ENCODE measurements at places on chromosomes 7 and 10. TPM values are rescaled to one million over a fixed set of nuclear protein-coding genes. Genes with fewer than 3 reads are reported as not detected.

Gene CPA1
- total RNA-seq = not detected

Gene DEPP1
- total RNA-seq = 0.49 TPM

Gene EPHA1
- 2.3 TPM for total RNA-seq

Gene DNAJC12
- 46.7 TPM for total RNA-seq

Gene BTBD16
- not detected for total RNA-seq

Gene C1GALT1
- 40.9 TPM for total RNA-seq

GRCh38 chr10:72056932-72057751 is 31.2 kb downstream of the SPOCK2 start:
- DNase-seq = no peak

- DNase-seq = no peak
Observed at GRCh38 chr7:33961948-33962347, 56.6 kb downstream of the BMPER start.

- DNase-seq = no peak
Observed at GRCh38 chr10:104456802-104457542, 103.3 kb downstream of the CFAP58 start.

DNA sequence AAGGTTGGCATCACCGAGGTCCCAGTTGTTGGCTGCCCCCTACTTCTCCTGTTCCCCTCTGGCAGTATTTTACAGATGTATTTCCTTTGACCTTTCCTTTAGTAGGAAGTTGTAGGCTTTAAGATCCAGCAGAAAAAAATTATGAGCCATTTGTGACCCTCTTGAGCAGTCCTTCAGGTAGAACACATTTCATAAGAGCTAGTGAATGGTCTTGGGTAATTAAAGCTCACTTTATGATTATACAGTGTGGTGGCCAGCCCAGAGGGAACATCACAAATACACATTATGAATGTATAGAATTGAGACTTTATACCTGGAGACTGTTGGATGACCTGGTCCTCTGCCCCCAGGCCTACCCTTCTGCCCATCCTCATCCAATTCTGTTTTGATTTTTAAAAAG is 57.0 kb downstream of the KAT6B start:
- DNase-seq = no peak

- DNase-seq = peak; percentile 37
Observed at GRCh38 chr7:149422914-149423301, 38.0 kb downstream of the ZNF777 start.

GRCh38 chr10:17212802-17213221 is 11.3 kb upstream of the TRDMT1 start:
- DNase-seq = no peak

DNA sequence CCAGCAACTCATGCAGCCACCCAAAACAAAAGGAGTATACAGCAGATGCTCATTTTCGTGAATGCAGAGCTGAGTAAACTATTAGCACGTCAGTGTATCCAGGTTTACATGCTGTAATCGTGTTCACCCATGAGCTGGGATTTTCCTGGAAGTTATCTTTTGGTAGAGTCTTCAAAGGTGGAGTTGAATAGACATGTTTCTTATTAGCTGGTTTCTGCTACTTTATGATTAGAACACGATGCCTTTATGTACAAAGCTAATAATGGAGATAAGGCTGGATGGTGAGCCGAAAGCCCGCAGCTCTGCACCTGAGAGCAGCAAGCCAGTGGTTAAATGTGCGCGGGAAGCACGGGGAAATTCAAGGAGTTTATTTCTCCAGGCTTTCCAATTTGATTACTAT is 123.8 kb downstream of the ADARB2 start:
- no peak for DNase-seq

DNA sequence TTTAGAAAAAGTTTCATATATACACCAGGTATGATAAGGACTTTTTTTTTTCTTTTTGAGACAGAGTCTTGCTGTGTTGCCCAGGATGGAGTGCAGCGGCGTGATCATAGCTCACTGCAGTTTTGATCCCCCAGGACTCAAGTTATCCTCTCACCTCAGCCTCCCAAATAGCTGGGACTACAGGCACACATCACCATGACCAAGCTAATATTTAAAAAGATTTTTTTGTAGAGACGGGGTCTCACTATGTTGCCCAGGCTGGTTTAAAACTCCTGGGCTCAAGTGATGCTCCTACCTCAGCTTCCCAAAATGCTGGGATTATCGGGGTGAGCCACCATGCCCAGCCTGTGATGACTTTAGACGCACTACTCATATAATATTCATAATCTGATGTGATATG is 2.2 kb upstream of the PRKCQ start:
- DNase-seq = no peak

DNA sequence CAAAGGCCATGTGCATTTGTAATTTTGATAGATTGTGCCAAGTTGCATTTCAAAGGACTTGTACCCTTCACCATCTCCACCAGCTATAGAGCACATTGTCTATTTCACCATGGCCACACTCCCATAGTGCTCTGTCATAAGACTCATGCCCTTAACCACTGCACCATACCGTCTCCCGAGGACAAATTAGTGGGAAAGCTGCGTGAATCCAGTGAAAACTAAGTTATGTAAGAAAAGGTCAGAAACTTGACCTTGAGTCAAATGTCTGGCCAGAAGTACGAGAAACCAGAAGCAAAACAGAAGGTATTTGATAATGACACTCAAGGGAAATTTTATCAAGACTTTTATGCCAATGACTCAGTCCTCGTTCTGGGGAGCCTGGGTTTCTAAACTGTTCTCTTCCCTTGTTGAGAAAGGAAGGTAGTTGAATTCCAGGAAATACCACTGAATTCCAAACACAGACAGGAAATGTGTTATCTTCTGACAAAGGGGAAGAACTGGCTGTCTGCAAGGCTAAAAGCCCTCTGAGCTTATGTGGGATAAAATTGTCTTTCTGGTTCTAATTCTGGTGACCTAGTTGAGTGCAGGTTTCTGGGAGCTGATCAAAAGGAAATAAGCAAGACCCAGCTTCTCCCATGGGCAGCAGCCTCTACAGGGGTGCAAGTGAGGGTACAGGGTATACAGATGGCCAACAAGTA is 49.7 kb downstream of the CDK1 start:
- no peak for DNase-seq

- DNase-seq = no peak
Observed at GRCh38 chr7:100437150-100438100, 1.1 kb upstream of the PPP1R35 start.

DNA sequence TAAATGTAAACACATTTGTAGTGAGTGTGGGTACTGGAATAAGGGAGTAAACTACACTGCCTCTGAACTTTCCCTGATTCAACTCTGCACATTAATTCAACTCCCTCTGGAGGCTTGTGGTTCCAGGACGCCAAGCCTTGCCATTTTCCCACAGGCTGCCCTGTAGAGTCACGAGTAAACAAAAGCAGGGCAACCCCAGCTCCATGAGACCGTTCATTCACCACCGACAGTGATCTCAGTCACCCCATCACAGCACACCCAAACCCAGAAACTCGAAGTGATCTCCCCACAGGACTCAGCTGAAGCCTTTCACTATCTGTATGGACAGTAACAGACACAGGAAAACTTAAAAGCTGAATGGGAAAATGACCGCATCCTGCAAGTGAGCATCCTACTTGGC is 218.8 kb upstream of the FRMD4A start:
- no peak for DNase-seq

DNA sequence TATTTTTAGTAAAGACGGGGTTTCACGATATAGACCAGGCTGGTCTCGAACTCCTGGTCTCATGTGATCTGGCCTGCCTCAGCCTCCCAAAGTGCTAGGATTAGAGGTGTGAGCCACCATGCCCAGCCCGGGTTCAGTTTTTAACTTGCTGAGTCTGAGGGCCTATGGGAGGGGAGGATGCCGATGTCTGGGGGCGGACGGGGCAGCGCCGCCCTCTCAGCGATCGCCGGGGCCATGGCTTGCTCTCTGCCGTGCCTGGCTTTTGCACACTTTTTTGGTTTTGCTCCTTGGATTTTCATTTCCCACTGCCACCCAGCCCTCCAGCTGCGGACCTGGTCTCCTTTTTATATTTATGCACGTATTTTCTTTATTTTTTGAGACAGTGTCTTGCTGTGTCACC is 15.2 kb upstream of the COL26A1 start:
- no peak for DNase-seq

- no peak for DNase-seq
Observed at GRCh38 chr10:119818889-119819270, 53.8 kb downstream of the MCMBP start.

DNA sequence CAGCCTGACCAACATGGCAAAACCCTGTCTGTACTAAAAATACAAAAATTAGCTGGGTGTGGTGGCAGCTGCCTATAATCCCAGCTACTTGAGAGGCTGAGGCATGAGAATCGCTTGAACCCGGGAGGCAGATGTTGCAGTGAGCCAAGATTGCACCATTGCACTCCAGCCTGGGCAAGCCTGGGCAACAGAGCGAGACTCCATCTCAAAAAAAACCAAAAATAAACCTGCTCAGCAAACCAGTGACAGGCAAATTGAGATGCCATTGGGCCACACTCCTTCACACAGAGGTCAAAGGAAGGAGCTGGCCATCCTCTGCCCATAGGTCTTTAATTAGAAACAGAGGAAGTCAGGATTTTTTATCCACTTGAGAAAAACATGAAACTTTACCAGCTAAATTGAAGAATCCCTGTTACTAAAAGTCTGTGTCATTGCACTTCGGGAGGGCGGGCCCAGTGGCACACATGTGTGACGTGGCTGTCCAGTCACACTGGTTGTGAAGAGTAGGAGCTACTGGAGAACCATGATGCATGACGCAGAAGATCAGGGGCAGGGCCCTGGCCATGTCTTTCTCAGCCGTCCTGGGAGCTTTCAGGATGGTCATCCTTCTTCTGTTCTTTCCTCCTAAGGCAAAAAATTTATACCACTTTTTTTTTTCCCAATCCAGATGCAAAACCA is 118.3 kb upstream of the ZNF438 start:
- DNase-seq = no peak

DNA sequence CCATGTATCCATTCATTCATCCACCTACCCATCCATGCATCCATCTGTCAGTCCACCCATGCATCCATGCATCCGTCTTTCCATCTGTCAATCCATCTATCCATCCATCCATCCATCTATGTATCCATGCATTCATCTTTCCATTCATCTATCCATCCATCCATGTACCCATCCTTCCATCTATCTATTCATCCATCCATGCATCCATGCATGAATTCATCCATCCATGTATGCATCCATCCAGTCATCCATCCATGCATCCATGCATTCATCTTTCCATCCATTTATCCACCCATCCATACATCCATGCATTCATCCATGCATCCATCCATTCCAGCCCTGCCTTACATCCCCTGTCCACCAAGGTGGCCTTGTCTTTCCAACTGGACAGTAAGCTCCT is 45.7 kb downstream of the SORCS3 start:
- no peak for DNase-seq

DNA sequence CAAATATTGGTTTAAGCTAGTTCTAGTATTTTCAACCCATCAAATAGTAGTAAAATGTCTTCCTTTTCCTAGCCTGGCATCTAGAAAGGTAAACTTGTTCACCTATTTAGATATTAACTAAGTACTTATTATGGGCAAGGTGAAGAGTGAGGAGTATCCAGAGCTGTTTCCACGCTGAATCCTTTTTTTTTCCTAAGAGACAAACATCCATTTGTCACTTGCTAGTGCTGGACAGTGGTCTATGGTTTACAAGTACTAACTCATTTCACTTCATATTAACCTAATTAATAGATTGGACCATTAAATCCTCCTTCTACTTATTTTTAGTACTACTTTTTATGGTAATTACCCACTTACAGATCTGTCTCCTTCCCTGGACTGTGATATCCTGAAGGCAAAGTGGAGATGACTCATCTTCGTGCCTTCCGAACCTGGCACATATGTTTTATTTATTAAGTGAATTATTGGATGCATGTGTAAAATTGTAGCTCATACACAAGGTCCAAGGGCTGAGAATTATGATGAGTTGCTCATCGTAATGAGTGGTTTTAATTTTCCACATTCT is 159.6 kb upstream of the IGFBP3 start:
- no peak for DNase-seq

DNA sequence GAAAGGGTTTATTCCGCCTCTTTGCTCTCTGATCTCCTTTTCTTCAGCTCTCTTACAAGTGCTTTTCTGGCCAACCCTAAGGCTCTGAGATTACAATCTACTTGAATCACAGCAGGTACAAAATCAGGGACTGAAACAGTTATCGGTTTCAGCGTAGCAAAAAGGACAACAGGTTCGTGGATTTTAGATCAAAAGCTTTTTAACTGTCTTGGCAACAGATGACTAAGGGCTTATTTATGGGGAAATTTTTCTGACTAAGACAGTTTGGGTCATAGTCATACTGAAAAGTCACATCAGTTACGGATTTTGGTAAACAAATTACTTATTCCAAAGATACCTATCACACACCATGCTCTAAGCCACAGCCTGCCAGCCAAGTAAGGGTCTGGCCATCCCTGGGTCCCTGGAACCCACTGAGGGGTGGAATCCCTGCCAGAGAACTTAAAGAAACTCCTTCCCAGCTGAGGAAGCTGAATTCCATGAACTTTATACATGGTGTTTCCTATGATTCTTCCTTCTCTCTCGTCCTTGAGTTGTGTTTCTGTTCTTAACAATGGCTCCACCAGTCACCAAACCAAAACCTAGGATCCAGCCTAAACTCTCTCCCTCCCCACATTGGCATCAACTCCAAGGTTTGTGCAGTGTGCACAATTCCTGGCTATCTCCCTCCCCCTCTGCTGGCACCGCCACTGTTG is 169.3 kb downstream of the FAM107B start:
- peak; percentile 51 for DNase-seq

DNA sequence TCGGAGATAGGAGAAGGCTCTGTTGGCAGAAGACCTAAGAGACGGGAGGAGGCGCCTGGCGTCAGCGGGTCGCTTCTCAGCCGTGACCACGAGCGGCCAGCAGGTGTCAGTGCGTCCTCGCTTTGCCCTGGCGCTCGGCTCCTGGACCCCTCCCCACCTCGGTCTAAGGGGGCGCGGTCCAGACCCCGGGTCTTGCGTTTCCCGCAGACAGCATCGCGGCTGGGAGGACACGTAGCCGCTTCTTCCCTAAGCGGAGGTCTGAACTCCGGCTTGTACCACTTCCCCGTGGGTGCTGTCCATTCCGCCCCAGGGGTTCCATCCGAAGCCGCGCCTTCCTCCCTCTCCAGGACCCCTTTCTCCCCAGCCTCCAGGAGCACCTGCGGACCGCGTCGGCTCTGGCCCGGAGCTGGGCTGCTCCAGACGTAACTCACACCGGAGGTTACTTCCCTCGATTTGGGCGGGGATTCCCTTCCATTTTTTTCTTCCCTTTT is 593 bp upstream of the ADRA2A start:
- DNase-seq = peak; percentile 64

Data from activated naive CD8-positive, alpha-beta T cell treated with anti-CD3 and anti-CD28 coated beads for 36 hours (primary cell).